Ascending aorta (tissue), 2 donors: ENCODE measurements at places on chromosomes 2 and 18.

GRCh38 chr2:39304729-39305128 is 61.0 kb upstream of the CDKL4 start:
- no peak for DNase-seq

- DNase-seq: no peak
Measured at GRCh38 chr18:59553273-59553870, 143.9 kb downstream of the CCBE1 start.

GRCh38 chr2:164678631-164679149 is 57.4 kb upstream of the GRB14 start:
- no peak for DNase-seq

DNA sequence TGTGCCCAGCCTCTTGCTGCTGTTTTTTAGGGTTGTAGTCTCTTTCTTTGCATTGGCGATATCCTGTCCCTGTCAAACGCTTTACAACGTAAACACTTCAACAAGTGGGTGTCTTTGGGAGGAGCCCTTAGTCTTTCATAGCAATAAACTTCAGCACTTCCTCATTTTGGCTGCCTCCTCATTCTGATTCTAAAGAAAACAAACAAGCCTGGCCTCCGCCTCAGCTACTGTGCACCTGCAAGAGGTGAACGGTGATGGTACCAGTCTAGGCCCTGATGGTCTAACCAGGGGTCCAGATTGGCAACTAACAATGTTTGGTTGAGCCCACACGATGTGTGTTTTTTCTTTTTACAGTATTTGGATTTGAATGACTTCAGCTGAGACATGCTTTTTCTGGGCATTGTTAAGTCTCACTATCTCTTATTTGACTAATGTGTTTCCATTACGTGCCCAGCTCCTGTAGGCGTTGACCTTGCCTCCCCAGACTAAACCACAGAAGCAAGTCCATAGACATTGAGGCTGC is 53.2 kb upstream of the CUL3 start:
- no peak for DNase-seq

DNA sequence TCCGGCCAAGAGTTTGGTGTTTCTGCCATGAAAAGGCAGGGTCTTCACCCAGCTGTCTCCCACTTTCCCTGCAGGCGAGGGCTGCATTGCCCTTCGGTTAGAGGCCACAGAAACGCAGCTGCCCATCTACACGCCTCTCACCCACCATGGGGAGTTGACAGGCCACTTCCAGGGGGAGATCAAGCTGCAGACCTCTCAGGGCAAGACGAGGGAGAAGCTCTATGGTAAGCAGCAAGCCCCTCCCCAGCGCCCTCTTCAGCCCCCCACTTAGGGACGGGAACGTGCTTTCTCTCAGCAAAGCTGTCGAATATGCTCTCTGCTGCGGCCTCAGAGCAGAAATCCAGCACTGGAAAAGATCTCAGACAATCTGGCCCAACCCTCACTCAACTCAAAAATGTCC is 57.7 kb upstream of the ATG16L1 start:
- DNase-seq: no peak

GRCh38 chr2:163735685-163736432 is at the start of gene FIGN:
FIGN (minus strand) TSS chr2:163736008; CDS start chr2:163734927, 1,081 bp downstream.
- peak; percentile 89 for DNase-seq

- DNase-seq: peak; percentile 66
Measured at GRCh38 chr2:164015328-164016123, 279.7 kb upstream of the FIGN start.

GRCh38 chr2:144642856-144643255 is 122.9 kb upstream of the ZEB2 start:
- no peak for DNase-seq

- DNase-seq: no peak
Measured at GRCh38 chr2:163157411-163157810, 318.8 kb upstream of the KCNH7 start.

DNA sequence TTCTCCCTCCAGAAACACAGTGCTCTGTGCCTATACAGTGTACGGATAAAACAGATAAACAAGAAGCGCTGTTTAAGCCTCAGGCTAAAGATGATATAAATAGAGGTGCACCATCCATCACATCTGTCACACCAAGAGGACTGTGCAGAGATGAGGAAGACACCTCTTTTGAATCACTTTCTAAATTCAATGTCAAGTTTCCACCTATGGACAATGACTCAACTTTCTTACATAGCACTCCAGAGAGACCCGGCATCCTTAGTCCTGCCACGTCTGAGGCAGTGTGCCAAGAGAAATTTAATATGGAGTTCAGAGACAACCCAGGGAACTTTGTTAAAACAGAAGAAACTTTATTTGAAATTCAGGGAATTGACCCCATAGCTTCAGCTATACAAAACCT is 70.7 kb downstream of the TANK start:
- DNase-seq: no peak

GRCh38 chr18:72325307-72325706 is 218.8 kb downstream of the CBLN2 start:
- DNase-seq: no peak

DNA sequence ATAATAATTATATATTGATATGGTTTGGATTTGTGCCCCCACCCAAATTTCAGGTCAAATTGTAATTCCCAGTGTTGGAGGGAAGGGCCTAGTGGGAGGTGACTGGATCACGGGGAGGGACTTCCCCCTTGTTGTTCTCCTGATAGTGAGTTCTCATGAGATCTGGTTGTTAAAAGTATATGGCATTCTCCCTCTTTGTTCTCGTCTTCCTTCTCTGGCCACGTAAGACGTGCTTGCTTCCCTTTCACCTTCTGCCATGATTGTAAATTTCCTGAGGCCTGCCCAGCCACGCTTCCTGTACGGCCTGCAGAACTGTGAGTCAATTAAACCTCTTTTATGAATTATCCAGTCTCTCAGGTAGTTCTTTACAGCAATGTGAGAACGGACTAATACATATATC is 88.3 kb downstream of the ROCK2 start:
- DNase-seq: no peak

- no peak for DNase-seq
Measured at GRCh38 chr2:8252997-8253694, 428.7 kb upstream of the ID2 start.
